ENCODE measurements at places on chromosomes 4 and X.

DNA sequence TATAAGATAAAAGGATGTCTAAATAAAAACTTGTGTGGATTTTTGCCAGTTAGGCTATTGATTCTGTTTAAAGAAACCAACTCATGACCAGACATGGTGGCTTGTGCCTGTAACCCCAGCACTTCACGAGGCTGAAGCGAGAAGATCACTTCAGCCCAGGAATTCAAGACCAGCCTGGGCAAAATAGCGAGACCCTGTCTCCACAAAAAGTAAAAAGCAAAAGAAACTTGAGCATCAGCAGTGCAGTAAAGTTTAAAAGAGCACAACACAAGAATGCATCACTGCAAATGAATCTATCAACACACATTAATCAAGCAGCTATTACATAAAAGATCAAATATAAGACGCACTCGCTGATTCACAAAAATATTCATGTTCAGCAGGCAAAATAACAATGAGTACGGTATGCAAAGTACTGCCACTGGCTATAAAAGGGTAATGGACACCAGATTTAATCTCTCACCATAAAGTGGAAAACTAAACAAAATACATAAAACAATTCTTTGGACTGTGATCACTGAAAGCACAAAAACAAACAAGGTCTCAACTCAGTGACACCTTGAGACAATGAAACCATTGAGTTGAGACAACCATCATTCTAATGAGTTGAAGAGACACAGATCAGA is 41.3 kb downstream of the LRBA start:
- DNase-seq = no peak

GRCh38 chr4:126071346-126072333 is 756.9 kb downstream of the FAT4 start:
- DNase-seq = no peak

GRCh38 chrX:45799576-45799975 is 598.9 kb upstream of the DIPK2B start:
- no peak for DNase-seq

DNA sequence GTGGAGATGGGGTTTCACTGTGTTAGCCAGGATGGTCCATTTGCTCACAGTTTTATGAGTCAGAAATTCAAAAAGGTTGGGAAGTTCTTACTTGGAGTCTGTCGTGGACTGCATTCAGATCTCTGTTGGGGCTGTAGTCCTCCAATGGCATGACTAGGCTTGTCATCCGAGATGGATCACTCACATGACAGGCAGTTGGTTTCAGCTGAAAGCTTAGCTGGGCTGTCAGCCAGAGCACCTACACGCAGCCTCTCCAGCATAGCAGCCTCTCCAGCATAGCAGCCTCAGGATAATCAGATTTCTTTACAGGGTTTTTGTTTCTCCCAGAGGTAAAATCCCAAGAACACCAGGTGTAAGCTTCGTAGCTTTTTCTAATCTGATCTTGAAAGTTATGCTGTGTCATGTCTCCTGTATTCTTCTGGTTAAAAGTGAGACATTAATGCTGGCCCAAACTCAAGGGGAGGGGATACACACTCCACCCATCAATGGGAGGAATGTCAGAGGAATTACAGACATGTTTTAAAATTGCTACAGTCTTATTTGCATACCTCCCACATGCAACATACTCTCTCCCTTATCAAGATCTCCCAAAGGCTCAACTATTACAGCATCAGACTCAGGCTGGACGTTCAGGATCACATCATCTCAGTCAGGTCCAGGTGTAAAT is 31.6 kb upstream of the SOD3 start:
- no peak for DNase-seq

GRCh38 chrX:13863324-13863723 is 46.4 kb upstream of the GPM6B start:
- no peak for DNase-seq

GRCh38 chrX:45557387-45557786 is 356.7 kb upstream of the DIPK2B start:
- no peak for DNase-seq

DNA sequence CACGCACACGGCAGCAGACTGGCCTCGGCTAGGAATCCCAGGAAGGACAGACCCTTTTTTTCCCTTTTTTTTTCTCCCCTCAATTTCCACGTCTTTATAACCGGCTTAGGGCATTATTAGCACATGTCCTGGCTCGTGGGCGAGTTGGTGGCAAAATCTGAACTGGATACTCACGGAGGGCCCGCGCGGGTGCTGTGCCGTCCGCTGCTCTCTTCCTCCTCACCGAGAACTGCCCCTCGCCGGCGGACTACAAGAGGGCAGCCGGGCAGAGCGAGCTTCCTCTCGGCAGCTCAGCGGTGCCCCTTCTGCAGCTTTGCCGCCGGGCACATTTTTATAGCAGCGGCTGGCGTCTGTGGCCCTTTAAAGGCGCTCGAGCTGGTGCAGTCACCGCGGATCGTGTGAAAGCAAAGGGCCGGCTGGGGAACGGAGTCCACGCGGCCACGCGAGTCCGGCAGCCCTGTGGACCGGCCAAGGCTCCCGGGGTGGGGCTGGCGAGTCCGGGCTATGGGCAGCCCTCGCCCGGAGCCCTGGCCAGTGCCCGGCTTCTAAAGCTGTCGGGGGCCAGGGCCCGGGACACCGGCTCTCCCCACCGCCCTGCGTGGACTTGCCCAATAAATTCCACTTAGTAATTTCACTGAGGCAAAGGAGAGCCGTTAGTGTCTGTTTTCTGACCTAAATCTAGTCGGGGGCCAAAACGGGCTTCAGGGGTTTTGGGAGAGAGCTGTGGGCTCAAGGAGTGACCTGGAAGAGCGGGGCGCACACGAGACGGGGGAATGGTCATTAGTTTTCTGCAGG is 1.3 kb upstream of the CITED1 start:
- peak; percentile 26 for DNase-seq

GRCh38 chr4:77187322-77187721 is 30.3 kb downstream of the CCNG2 start:
- no peak for DNase-seq

DNA sequence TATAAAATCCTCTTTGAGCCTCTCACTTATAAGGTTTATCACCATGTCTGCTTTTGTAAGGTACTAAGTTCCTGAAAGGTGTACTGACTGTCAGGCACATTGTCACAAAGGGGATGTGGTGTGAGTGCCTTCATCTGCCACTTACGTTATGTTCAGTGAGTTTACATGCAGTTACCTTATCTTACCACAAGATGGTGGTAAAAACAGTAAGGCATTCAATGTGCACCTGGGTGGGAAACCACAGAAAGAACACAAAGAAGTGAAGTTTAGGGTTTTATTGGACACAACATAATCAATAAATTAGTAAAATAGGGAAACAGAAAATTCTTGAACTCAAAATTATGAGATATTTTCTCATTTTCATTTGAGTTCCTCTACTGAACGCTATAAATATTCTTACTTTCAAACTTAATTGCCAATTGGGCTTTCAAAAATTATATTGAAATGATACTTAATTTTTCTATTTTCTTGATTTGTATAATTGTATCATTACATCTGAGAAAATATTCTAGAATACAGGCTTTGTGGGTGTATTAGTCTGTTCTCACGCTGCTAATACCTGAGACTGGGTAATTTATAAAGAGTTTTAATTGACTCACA is 650.8 kb downstream of the PCDH7 start:
- peak; percentile 51 for DNase-seq

DNA sequence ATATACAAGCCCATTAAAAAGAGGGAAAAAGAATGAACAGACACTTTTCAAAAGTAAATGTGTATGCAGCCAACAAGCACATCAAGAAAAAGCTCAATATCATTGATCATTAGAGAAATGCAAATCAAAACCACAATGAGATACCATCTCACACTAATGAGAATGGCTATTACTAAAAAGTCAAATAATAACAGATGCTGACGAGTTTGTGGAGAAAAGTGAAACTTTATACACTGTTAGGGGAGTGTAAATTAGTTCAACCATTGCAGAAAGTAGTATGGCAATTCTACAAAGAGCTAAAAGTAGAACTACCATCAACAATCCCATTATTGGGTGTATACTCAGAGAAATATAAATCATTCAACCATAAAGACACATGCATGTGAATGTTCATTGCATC is 203.0 kb downstream of the ARAP2 start:
- no peak for DNase-seq

DNA sequence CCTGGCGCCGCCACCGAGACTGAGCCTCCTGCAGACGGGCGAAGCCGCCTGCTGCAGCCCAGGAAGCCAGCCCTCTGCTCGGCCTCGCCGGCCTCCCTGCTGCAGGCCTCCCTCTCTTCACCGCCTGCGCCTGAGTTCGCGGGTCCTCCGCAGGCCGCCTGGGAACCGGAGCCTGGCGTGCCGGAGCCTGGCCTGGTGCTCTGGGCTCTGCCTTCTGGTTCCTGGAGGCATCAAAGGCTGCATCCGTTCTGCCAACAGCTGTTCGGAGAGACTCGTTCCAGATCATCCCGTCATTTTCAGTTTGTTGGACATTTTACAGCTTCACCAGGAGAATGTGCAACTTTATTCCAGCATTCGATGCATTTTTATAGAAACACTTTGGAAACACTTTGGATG is 178.0 kb downstream of the DCLK2 start:
- no peak for DNase-seq

DNA sequence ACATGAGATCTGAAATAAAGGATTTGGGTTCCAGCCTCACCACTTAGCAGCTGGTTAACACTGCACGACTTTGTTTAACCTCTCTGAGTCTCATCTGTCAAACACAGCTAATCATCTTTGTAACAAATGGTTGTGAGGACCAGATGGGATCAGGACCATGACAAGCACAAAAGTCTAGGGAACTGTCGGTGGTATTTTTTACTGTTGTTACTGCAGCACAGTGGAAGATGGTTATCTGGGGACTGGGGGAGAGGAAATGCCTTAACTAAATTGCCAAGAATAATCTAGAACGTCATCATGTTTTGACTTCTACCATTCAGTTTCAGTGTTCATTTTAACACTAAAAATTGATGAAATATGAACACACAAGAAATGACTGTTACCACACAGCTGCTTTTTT is 99.5 kb downstream of the ADGRA3 start:
- DNase-seq = no peak

All from activated CD4-positive, alpha-beta T cell treated with anti-CD3 and anti-CD28 coated beads, Interleukin-2, Interleukin-6, amounts not matched to agents 100 ng/mL and 50 ng/mL, durations not matched to agents 16 hours and 8 hours (primary cell).